GM12865 (cell line): ENCODE measurements at places on chromosomes 5 and 9.

DNA sequence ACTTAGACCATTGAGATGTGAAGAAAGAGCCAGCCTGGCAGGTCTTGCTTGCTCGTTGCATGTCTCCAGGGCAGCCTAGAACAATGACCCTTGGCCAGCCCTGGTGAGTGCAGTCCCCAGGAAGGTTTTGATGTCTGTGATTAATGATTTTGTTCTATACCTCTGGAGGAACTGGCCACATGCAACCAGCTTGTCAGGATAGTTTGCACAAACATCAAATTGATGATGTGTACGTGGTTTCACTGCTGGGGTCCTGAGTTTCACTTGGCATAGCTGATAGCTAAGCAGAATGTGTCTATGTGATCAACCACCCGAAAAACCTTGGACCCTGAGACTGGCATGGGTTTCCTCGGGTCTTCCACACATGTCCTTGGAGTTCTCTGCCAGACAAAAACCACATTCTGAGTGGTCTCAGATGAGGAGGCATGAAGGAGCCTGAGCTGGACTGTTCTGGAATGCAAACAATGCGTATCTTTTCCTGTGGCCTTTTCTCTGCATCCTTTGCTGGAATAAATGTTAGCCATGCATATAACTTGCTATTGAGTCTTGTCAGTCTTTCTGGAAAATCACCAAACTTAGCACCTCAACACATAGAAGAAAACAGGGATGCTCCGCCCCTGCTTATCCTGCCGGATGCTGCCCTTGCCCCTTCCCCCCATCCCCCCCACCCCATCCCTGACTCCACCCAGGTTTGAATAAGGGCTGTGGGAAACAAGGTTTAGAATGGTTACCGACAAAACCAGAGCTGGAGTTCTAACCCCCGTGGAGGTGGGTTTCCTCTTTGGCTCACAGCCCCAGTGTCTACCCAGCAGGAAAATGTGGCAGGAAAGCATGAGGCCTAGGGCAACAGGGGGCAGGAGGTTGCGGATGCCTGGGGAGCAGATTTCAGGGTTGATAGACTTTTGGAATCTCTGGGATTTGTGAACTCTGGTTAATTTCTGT is 50.1 kb upstream of the ANKRD33B start:
- DNase-seq, result no peak

GRCh38 chr9:114396558-114397218 is 8.9 kb upstream of the AKNA start:
- no peak for DNase-seq

DNA sequence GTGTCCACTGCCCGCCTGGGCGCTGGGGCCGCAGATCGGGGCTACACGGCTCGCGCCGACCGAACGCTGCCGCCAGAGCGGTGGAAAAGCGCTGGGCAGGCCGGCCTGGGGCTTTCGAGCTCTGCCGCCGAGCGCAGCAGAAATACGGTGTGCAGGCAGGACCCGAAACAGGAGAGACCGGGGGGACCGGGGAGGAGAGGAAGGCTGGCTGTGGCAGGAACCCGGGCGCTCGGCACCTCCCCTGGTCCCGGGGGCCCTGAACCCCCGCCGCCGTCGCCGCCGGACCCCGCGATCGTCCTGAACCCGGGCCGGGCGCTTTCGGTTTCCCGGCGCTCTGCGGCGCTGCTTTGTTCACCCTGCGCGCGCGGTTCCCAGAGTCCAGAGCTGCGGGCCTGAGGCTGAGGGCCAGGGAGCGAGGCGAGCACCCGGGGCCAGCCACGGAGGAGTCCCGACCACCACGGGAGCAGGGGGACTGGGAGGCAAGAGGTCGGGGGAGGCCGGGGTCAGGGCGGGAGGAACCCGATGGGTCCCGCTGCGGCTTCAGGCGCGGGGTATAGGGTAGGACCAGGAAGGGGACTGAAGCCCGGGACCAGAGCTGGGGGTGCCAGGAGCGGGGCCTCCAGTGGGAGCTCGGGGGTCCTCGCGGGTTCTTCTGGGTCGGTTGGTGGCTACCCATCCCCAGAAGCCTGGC is 12.0 kb downstream of the IRX2 start:
- DNase-seq, result no peak

DNA sequence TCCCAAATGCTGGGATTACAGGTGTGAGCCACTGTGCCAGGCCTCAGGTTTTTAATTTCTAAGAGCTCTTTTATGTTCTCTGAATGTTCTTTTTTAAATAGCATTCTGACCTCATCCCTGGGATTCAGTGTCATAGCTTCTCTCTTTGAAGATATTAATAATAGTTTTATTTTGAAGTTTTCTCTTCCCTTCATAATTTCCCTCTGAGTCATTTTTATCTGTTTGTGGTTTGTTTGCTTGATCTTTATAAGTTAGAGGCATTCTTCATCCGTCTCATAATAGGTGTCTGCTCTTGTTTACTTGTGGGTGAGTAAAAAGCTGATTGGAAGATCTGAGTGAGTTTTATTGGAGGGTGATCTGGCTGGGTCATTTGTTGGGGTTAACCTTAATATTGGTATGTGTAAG is 12.5 kb upstream of the MAMDC2 start:
- DNase-seq, result no peak
